ENCODE measurements at places on chromosomes 11 and 22. TPM values are rescaled to one million over a fixed set of nuclear protein-coding genes. Genes with fewer than 3 reads are reported as not detected.

The LIF gene
- 1.0 TPM for total RNA-seq

The SERPIND1 gene
- total RNA-seq = not detected

The TUBA8 gene
- 1.2 TPM for total RNA-seq

The ELMOD1 gene
- 0.11 TPM for total RNA-seq

The MYRF gene
- total RNA-seq = under 0.01 TPM

The USP28 gene
- total RNA-seq = 35.0 TPM

The MISFA gene
- 0.43 TPM for total RNA-seq

The TMEM123 gene
- 165 TPM for total RNA-seq

Measured in articular chondrocyte of knee joint (primary cell).